ENCODE measurements at places on chromosomes 6 and 20.

GRCh38 chr20:64229507-64230061, 26.0 kb upstream of the PCMTD2 start:
- DNase-seq = no peak

- DNase-seq = no peak
Measured at GRCh38 chr20:56350842-56351241, 7.9 kb upstream of the FAM210B start.

GRCh38 chr6:38234934-38235682, 404.6 kb downstream of the BTBD9 start:
- no peak for DNase-seq

- DNase-seq = no peak
Measured at GRCh38 chr20:24966317-24967012, 17.4 kb downstream of the CST7 start.

- DNase-seq = no peak
Measured at GRCh38 chr20:47095690-47096089, 201.0 kb downstream of the EYA2 start.

- DNase-seq = peak; percentile 21
Measured at GRCh38 chr6:37516076-37516919, 16.6 kb upstream of the CCDC167 start.

DNA sequence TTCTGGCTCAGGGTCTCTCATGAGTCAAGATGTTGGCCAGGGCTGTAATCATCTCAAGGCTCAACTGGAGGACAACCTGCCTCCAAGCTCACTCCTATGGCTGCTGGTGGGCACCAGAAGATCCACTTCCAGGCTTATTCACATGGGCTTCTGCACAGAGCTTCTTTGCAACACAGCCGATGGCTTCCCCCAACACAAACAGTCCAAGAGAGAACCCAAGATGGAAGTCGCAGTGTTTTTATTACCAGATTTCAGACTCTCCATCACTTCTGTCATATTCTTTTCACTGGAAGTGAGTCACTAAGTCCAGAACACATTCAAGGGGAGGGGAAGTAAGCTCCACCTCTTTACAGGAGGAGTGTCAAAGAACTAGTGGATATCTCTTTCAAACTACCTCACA, 75.5 kb downstream of the CD164 start:
- DNase-seq = no peak

DNA sequence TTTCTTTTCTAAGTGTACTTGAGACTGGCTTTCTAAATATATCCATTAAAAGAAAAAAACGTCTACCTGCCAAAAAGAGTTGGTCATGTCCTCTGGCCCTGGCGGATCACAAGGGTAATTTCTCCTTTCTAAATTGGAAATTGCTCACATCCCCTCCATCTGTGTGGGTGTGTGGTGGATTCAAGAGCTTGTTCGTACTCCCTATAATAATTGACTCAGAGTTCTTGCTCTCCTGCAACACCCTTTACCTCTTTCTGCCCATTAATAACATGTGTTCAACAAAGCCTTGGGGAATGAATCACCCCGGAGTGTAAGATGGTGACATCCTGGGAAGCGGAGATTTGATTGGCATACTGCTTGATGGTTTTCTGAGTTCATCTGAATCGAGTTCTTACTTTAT, 263.8 kb downstream of the ALDH8A1 start:
- DNase-seq = peak; percentile 46

DNA sequence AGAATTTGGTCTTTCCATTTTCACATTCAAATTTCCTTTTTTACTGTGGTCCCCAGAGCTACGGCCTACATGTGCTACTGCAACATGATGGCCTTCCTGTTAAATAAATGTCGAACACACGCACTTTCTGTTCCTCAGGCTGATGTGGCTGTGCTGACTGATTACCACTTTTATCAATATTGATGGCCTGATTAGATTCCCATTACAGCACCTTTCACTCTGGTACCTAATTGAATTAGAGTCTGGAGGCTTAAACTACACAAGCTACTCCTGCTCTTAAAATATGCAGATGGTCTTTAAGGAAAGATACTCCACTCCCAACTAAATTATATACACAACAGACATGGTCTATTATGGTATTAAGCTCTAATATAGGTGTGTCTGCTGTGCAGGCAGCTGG, 301.6 kb downstream of the FRK start:
- DNase-seq = no peak

GRCh38 chr6:155130161-155130853, 133.5 kb upstream of the CLDN20 start:
- DNase-seq = no peak

- DNase-seq = no peak
Measured at GRCh38 chr6:148657048-148657447, 89.8 kb upstream of the UST start.

- no peak for DNase-seq
Measured at GRCh38 chr20:2768632-2769015, 31.8 kb downstream of the CPXM1 start.

DNA sequence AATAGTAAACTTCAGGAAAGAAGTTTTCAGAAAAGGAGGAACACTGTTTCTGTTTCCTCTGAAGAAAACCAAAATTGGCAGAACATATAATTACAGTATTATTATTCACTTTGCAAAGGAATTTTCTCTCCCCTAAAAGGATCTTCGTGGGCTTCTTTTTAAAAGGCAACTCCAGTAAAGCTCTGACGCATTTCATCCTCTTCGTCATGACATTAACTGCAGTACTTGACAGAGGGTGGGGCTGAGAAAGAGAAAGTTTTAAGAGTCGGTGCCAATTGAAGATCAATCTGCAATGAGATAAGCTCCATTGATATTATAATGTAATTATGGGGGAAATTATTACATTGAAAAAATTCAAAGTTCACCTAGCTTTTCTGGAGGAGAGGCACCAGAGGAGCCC, 75.8 kb downstream of the MYB start:
- DNase-seq = no peak

DNA sequence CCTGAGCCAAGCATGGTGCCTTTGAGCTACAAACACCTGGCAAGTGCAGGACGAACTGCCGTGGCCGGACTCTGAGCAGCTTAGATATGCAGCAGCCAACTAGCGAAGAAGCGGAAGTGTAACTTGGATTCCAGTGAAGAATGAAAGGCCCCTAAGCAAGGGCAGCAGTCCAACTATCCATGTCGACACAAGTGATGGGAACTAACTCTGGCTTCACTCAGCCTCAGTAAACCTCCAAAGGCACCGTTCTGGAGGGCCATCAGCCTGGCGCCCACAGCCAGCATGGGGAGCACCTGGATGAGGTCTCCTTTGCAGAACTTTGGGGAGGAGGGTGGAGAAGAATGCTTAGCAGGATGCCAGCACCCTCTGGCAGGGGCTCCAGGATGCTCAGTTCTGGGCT, 78.4 kb upstream of the MLN start:
- no peak for DNase-seq

DNA sequence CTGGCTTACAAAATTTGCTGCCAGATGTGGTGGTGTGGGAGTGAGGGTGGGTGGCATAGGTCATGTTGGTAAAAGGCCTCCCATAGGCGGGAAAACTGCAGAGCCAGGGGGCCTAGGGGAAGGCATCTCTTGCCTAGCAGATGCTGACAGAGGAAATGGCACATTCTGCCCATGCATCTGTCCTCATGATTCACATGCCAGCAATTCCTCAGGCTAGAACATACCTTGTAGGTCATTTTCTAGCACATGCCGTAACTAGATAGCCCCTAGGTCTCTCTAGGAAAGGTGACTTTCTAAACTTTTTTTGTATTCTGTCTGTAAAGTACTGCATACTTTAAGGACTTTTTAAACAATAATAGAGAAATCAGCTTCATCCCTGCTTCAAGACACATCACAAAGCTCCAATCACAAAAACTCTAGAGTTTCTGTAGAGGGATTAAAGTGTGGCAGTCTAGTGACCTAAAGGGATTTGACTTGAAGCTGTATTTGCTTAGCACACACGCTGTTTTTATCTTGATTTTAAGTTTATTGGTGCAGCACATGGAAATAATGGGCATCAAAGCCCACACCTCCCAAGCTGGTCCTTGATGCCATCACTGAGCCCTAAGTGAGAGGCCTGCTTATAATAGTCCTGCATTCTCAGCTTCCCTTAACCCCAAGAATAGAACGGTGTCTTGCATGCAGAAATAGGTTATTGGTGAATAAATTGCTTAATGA, 55.2 kb downstream of the ANKEF1 start:
- DNase-seq = no peak

DNA sequence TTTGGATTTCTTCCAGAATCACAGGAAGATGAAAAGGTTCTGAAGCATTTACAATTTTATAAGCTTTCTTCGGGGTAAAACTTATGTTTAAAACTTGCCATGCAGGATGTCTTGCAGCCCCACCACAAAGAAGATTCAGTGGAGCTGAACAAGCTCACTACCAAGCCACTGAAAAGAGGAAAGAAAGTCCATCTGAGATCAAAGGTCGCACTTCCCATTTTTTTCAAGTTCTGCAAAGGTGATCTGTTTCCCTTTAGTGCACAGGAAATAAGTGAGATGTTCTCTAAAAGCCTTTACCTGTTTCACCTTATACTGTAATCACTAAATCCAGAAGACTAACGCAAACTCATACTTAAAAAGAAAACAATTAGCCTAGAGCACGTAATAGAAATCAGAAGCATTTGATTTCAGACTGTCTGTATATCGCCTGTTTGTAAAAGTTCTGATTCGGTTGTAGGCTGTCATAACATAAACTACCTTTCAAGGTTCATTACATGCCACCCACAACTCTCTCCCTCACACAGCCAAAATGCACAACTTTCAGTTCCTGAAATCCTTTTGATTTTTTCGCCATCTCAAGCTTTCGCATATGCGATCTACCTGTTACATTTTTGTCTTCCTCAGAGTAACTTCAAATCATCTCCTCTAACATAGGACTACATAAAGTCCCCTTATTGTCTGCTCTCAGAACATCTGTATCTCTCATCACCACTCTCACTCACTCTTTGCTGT, 1.8 kb downstream of the ECHDC1 start:
- no peak for DNase-seq

DNA sequence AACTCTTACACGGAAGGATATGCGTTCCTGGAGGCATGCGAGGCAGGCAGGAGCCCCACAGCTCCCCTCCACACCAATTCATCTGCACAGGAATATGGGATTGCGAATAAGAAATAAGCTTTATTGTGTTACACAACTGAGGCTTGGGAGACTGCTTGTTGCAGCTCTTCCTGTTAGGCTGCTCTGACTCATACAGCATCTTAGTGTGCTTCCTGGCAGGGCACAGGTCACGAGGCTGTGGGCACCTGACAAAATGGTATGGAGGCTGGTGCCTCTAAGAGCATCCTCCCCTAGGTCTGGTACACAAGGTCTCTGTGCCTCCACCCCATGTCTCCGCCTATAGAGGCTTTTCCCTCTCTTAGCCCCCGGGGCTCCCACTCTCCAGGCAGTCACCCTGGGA, 6.8 kb downstream of the SLC22A3 start:
- peak; percentile 19 for DNase-seq

Measured in astrocyte of the spinal cord (primary cell).